ENCODE measurements at places on chromosomes 2 and 18. TPM values are rescaled to one million over a fixed set of nuclear protein-coding genes. Genes with fewer than 3 reads are reported as not detected.

Gene PAX8
- total RNA-seq, result 0.28 TPM

Gene ACMSD
- not detected for total RNA-seq

Gene VWA3B
- not detected for total RNA-seq

GRCh38 chr2:203730076-203730729 is 23.8 kb downstream of the CD28 start:
- DNase-seq, result no peak

Gene THSD7B
- not detected for total RNA-seq

- DNase-seq, result no peak
Observed at GRCh38 chr2:133667085-133667484, 98.8 kb upstream of the NCKAP5 start.

GRCh38 chr2:150375333-150375732 is 112.1 kb downstream of the RND3 start:
- no peak for DNase-seq

DNA sequence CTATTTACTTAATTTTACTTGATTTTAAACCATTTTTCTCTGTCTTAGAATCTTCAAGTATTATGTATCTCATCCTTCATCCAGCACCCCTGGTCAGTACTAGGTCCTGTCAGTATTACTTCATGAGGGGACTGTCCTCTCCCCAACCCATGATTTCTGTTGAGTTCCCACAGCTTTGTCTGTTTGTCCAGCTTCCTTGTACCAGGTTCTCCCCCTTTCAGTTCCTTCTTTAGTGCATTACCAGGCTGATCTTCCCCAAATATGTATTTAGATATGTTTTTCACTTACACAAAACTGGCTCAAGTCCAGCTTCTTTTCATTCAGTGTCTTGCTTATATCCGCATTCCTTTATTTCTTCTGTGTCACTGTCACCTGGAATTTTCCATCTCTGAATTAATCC is 13.8 kb upstream of the TTC27 start:
- DNase-seq, result no peak

DNA sequence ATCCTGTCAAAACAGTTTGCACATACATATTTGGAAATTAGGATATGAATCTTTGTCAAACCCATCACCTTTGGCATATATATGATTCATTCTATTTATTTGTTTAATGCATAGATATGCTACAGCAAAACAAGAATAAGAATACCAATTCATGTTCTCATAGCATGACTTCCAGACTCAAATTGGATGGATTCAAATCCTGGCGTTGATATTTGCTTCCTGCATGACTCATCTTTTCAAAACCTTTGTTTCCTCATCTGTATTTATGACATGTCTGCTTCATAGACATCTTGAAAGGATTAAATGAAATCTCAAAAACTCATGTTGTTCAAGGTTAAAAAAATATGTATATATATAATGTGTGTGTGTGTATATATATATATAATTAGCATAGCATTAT is 261.3 kb downstream of the MBD5 start:
- no peak for DNase-seq

Gene SIX2
- total RNA-seq, result 5.0 TPM

DNA sequence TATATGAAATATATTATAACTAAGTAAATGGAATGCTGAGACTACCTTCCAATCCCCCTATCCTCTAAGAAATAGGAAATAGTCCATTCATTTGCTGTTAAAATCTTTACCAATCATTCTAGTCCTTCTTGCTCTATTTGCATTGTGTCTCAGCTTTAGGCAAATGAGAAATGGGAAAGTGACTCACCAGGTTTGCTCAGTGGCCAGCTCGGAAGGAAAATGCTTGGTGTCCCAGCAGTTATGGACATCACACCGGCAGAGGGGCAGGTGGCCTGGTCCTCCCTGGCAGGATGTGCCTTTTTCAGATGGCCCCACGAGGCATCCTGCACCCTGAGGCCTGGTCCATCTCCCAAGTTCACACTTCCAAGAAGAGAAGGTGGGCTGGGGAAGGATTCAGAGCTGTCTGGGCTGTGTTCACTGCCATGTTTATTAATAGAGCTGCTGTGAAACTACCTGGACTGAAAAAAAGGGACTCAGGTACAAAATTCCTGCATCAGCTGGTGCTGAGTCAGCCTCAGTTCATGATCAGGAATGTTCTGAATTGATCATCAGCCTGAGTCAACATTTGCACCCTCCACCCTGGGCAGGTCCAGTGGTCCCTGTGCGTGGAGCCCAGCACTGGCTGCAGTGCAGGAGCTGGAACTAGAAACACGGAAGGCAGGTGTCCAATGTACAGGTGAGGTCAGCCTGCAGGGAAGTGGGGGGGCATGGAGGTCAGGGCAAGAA is 60.1 kb upstream of the ARL4C start:
- DNase-seq, result no peak

Data from pancreas (tissue), 10 donors.